ENCODE measurements at places on chromosomes 2 and 18.
A peak's percentile ranks its signal among the peaks of the same experiment; 100 is the strongest.

- no peak for DNase-seq
Observed at GRCh38 chr2:234411793-234412192, 85.1 kb downstream of the ARL4C start.

DNA sequence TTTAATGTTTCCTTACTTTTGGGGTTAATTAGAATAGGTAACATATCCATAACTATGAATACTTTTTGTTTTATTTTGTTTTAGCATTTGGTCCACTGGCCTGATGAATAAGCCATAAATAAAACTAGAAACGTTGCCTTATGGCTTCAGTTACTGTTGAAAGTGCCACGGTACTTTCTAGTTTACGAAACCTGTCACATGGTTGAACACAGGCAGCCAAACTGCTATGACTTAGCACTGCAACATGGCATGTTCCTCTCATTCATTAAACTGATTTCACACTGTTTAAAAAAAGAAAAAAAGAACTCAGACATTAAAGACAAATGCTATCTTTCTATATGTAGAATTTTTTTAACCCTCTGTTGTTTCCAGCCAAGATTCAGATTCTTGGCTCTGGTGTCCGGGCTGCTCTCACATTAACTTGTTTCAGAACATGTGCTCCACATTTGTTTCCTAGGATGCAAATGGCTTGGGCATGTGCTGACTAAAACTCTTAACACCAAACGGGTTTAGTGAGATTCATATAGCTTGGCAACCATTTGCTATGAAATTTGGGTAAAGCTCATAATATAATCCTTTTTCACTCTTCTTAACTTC, 323.9 kb upstream of the RND3 start:
- no peak for DNase-seq

GRCh38 chr2:59889305-59889704, 664.1 kb downstream of the BCL11A start:
- DNase-seq = no peak

DNA sequence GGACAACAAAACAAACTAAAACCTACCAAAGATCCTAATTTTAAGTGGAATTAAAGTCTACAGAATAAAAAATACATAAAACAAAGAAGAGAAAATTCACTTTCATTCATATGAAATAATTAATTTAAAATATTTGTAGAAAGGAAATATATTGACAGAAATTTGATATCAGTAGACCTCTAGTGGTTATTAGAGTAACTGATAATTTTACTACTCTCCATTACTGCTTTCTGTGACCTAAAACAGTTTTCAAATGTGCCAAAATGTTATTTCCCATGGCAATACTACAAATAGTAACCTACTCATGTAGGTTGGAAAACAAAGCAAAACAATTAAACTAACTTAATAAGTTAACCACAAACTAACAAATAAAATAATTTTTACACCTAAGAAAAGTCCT, 147.1 kb downstream of the NOL4 start:
- no peak for DNase-seq

- DNase-seq = no peak
Observed at GRCh38 chr2:241522477-241522876, 14.1 kb upstream of the STK25 start.

GRCh38 chr2:165239856-165240515, 772 bp downstream of the SCN2A start:
- no peak for DNase-seq

- DNase-seq = no peak
Observed at GRCh38 chr2:120344976-120345581, 857 bp upstream of the INHBB start.

- no peak for DNase-seq
Observed at GRCh38 chr2:23293731-23294130, 91.2 kb upstream of the KLHL29 start.

DNA sequence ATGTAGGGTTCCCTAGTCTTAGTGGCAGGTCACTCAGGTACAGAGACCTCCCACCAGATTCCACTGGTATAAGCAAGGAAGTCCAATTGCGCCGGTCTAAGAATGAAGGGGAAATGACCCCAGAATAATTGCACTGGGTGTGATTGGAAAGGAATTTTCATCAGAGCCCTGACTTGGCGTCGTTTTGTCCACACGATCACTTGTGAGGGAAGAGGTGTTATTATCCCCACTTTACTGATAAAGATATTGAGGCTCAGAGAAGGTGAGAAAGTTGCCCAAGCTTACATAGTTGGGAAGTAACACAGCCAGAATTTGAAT, 61.5 kb downstream of the CIB4 start:
- no peak for DNase-seq

DNA sequence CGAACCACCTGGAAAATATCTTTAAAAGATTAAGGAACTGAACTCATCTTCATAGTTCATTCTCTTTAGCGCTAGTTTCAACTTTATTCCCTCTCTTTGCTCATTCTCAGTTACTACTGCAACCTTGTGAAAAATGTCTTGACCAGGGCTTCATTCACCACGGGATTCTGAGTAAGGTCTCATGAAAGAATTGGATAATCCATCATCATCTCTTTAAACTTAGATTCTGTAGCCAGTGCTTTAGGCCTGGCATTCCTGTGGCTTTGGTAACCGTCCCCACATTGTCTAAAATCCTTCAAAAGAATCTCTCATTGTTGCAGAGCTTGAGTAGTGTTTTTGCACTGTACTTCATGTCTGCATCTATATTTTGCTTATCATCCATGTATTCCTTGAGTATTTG, 229.5 kb downstream of the ETAA1 start:
- peak; percentile 40 for DNase-seq

- DNase-seq = no peak
Observed at GRCh38 chr2:184312970-184313369, 285.4 kb upstream of the ZNF804A start.

DNA sequence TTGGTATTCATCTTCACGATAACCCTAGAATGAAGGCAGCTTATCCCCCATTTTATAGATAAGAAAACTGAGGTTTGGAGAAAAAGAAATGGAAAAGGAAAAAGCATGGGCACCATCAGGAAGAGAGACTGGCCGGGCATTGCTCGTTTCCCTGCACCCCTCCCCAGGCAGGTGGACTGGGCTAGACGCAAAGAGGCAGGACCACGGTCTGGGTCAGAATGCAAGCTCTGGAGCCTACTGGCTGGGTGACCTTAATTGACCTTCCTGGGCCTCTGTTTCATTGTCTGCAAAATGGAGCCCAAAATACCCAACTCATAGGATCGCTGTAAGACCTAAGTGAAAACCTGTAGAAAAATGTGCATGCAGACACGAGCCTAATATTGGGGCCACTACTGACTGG, 135.3 kb upstream of the GLI2 start:
- DNase-seq = no peak

GRCh38 chr2:177329064-177329463, 63.5 kb upstream of the AGPS start:
- no peak for DNase-seq

GRCh38 chr18:47899107-47899840, 31.2 kb downstream of the SMAD2 start:
- DNase-seq = no peak

GRCh38 chr18:59470561-59471121, 111.6 kb upstream of the LMAN1 start:
- no peak for DNase-seq

- DNase-seq = no peak
Observed at GRCh38 chr2:207558079-207558491, 28.3 kb downstream of the CREB1 start.

GRCh38 chr18:8450013-8450412, 159.2 kb upstream of the RAB12 start:
- DNase-seq = no peak

DNA sequence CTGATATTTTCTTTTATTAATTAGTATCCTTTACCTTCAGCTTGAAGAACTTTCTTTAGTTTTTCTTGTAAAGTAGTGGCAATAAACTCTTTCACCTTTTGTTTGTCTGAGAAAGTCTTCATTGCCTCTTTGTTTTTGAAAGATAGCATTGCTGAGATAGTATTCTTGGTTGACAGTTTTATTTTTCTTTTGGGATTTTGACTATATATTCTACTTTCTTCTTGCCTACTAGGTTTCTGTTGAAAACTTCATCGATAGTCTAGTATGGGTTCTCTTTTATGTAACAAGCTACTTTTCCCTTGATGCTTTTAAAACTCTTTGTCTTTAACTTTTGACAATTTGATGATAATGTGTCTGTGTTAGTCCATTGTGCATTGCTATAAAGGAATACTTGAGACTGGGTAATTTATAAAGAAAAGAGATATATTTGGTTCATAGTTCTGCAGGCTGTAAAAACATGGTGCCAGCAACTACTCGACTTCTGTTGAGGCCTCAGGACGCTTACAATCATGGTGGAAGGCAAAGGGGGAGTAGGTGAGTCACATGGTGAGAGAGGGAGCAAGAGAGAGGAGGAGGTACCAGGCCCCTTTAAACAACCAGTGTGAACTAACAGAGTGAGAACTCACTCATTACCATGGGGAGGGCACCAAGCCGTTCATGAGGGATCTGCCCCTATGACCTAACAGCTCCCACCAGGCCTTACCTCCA, 12.0 kb downstream of the CCDC150 start:
- no peak for DNase-seq

DNA sequence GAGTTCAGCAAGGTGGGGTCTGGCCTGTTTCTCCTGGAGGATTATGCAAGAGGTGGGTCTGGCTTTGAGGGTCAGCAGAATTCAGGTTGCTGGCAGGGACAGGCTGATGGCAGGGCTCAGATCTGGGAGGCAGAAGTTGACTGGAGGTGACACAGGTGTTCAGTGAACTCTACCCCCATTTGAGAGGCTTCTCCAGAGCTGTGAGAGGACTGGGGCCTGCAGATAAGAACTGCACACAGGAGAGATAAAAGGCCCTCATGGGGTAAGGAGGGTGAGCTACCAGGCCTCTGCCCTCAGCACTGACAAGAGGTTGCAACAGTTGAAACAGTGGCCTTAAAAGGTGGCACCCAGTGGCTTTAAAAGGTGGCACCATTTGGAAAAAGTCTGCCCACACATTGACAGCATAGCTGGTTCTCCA, 13.1 kb downstream of the MOCOS start:
- DNase-seq = no peak

Data from non-pigmented ciliary epithelial cell (primary cell).